ENCODE measurements at places on chromosomes 1 and 21.
A peak's percentile ranks its signal among the peaks of the same experiment; 100 is the strongest.

GRCh38 chr1:108750476-108751181, 4.2 kb downstream of the STXBP3 start:
- no peak for DNase-seq
- peaks cover 9% of the 10 kb centered on the region for H3K36me3 ChIP-seq
- no peaks in the 10 kb centered on the region for H3K27me3 ChIP-seq

- H3K27ac ChIP-seq, result no peak overlapping the region
- peaks cover 2% of the 10 kb centered on the region for H3K36me3 ChIP-seq
- H3K27me3 ChIP-seq, result no peaks in the 10 kb centered on the region
- no peak overlapping the region for H3K4me3 ChIP-seq
- DNase-seq, result no peak
Observed at GRCh38 chr1:218433744-218434143, 88.6 kb downstream of the TGFB2 start.

GRCh38 chr1:1094981-1095380, 20.9 kb upstream of the RNF223 start:
- H3K4me3 ChIP-seq, result no peak overlapping the region
- no peak for DNase-seq
- H3K4me1 ChIP-seq, result no peaks in the 10 kb centered on the region
- no peak overlapping the region for H3K27ac ChIP-seq
- no peaks in the 10 kb centered on the region for H3K36me3 ChIP-seq

DNA sequence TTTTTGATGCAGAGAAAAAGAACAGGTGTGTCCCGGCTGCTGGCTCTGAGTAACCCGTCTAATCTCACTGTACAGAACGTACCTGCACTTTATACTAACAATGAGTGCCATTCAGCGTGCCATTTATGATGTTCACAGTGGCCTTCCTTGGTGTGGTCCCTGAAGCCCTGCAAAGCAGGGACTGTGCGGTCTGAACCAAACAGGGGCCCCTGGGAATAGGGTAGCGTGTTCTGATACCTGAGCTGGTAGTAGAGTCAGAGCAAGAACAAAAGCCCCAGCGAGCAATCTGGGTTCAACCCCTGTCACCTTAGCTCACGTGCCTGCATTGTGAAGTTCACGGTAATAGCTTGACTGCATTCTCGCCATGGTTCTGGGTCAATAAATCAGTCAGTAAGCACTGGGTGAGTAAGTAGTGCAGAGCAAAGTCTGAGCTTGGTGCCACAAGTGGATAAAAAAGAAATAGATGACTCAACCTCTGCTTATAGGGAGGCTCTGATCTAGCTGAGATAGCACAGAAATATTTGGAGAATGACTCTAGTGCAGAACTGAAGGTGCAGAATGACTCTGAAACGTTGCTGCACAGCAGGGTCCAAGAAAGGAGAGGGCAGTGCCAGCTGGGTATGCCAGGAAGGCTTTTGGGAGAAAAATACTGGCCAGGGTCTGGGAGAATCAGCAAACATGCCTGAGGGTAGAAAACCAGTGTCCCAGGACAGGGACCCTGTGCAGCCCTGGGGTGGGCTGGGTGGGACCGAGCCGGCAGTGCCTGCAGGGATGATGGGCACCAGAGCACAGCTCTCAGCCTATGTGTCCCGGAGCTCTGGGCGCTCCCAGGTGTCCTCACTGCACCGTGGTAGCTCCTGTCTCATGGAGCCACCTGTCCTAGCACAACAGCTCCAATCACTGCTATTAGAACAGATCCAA, 125.9 kb downstream of the RHOU start:
- H3K27ac ChIP-seq, result peak overlapping the region; percentile 35
- H3K4me1 ChIP-seq, result peaks cover 23% of the 10 kb centered on the region
- DNase-seq, result peak; percentile 55
- no peaks in the 10 kb centered on the region for H3K36me3 ChIP-seq

- H3K4me3 ChIP-seq, result no peak overlapping the region
- no peaks in the 10 kb centered on the region for H3K27me3 ChIP-seq
- peak; percentile 22 for DNase-seq
- H3K27ac ChIP-seq, result no peak overlapping the region
- H3K36me3 ChIP-seq, result no peaks in the 10 kb centered on the region
- no peaks in the 10 kb centered on the region for H3K4me1 ChIP-seq
Observed at GRCh38 chr1:116777831-116778830, 23.9 kb downstream of the CD2 start.

DNA sequence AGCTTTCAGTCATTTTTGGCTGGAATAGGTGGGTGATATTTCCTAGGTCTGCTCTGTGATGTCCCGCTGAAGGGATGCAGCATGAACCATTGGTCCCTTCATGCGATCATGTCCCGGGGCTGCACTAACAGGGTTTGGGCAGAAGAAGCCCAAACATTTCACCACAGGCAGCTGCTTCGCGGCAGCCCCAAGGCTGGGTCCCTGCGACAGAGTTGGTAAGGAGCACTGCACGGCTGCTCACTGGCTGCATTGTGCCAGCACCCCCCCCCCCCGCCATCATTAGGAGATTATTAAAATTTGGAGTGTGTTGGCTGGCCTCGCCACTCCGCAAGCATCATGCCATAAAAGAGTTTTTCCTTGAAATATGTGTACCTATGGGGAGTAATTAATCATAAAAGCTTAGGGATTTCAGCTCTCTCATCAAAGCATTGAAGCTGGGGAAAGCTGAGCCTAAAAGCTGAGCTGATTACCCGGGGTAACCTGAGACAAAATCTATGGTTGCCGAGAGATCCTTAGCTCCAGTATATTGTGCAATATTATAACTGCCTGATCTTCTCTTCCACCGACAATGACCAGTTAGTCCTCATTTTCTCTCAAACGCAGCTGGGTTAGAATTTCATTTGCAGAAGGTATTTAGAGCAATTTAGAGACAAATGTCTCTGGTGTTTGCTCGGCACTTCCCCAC, 62.5 kb downstream of the PEX14 start:
- no peak overlapping the region for H3K4me3 ChIP-seq
- H3K4me1 ChIP-seq, result no peaks in the 10 kb centered on the region
- no peak overlapping the region for H3K27ac ChIP-seq
- no peak for DNase-seq
- no peaks in the 10 kb centered on the region for H3K27me3 ChIP-seq
- peaks cover 12% of the 10 kb centered on the region for H3K36me3 ChIP-seq

- H3K27ac ChIP-seq, result no peak overlapping the region
- H3K36me3 ChIP-seq, result no peaks in the 10 kb centered on the region
- no peak overlapping the region for H3K4me3 ChIP-seq
- H3K27me3 ChIP-seq, result no peaks in the 10 kb centered on the region
- DNase-seq, result no peak
Observed at GRCh38 chr1:27161594-27161993, 6.7 kb upstream of the SLC9A1 start.

DNA sequence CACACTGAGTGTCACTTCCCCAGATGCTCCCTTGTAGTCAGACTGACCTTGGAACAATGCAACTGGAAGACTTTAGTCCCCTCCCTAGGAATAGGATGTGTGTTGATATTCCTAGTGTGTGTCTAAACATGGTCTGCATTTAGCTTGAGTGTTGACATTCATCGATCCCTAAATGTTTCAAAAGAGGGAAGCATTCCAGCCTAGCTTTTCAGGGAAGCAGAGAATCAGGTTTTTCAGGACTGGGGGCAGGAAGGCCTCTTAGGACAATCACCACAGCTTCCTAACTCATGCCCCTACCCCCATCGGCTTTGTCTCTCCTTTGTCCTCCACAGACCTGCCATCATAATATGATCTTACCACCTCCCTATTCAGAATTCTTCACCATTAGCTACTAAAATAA, 43.4 kb downstream of the NMNAT2 start:
- H3K4me1 ChIP-seq, result peaks cover 23% of the 10 kb centered on the region
- H3K4me3 ChIP-seq, result no peak overlapping the region
- H3K27me3 ChIP-seq, result no peaks in the 10 kb centered on the region
- no peak overlapping the region for H3K27ac ChIP-seq

GRCh38 chr1:201009962-201010645, 13.4 kb downstream of the KIF21B start:
- no peaks in the 10 kb centered on the region for H3K27me3 ChIP-seq
- no peak overlapping the region for H3K4me3 ChIP-seq
- peaks cover 4% of the 10 kb centered on the region for H3K4me1 ChIP-seq
- no peak for DNase-seq
- H3K27ac ChIP-seq, result no peak overlapping the region

DNA sequence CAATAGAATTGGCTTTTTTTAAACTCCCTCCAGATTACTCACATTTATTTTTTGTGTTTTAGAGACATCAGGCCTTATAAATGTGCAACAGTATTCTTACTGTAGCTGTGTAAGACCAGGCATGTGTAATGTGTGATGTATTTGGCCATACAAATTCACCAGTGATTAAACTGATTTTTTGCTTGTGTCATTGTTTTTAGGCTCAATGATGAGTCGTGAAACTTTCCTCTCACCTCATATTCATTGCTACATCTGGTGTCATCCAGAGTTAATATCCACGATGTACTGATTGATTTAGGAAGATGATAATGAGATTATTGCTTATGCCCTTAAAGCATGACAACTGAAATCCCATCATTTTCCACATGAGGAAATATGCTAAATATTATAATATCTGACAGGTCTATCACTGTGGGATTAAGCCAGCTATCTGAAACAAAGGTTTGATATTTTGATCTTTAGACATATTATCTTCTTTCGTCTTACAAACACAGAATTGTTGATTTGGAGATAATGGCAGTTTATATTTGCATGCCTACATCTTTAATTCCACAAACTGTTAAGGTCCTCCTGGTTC, 487.9 kb downstream of the PTBP2 start:
- no peaks in the 10 kb centered on the region for H3K36me3 ChIP-seq
- H3K27me3 ChIP-seq, result no peaks in the 10 kb centered on the region

DNA sequence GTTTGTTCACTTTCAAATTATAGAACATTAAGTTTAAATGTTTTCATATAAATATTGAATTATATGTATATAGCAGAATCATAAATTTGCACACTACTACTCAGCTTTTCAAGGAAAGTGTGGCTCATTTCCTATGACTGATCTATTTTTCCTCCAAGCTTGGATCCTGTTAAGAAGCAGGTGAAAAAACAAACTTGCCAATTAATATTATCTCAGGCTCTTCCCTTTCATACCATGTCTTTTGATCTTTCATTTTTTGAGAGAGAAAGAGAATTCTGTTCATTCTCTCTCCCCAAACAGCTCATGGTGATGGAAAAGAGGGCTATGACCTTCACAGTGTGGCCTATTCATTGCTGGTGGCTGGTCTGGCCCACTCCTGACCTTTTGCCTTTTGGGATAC, 43.7 kb downstream of the SEC16B start:
- no peaks in the 10 kb centered on the region for H3K4me1 ChIP-seq
- H3K36me3 ChIP-seq, result no peaks in the 10 kb centered on the region
- H3K4me3 ChIP-seq, result no peak overlapping the region
- H3K27me3 ChIP-seq, result no peaks in the 10 kb centered on the region
- DNase-seq, result no peak
- H3K27ac ChIP-seq, result no peak overlapping the region

GRCh38 chr1:206863266-206863665, 2.2 kb upstream of the IL20 start:
- no peak overlapping the region for H3K4me3 ChIP-seq
- peaks cover 1% of the 10 kb centered on the region for H3K27me3 ChIP-seq
- no peaks in the 10 kb centered on the region for H3K36me3 ChIP-seq

- peaks cover 3% of the 10 kb centered on the region for H3K4me1 ChIP-seq
- H3K4me3 ChIP-seq, result no peak overlapping the region
- DNase-seq, result no peak
- H3K36me3 ChIP-seq, result no peaks in the 10 kb centered on the region
Observed at GRCh38 chr1:163670989-163671757, 349.4 kb downstream of the NUF2 start.
